Cerebellum (tissue), 4 donors: ENCODE measurements at places on chromosomes 2 and 18.

GRCh38 chr18:37689841-37690240 lies 124.2 kb upstream of the CELF4 start:
- no peak for DNase-seq

DNA sequence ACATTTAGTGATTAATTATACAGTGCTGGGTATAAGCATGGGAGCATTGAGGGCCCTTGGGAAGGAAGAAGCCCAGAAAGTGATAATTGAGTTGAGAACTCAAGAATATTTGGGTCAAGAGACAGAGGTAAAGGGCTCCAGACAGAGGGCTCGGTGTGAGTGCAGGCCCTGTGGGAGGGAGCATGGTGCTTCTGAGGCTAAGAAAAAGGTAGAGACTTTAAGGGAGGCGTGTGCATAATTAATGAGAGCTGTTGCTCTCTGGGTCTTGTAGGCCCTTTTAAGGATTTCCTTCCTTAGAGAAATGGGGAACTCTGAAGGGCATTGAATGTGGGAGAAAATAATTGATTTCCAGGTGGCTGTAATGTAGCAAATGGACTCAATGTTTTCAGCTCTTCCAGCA lies 735.0 kb upstream of the POU3F3 start:
- no peak for DNase-seq

- DNase-seq: peak; percentile 73
Measured at GRCh38 chr2:159615367-159616285, 722 bp downstream of the BAZ2B start.

- no peak for DNase-seq
Measured at GRCh38 chr18:76051396-76052226, 443.4 kb downstream of the ZNF516 start.

GRCh38 chr2:8000870-8001269 lies 681.0 kb upstream of the ID2 start:
- no peak for DNase-seq

GRCh38 chr2:19355014-19355405 lies 3.4 kb downstream of the OSR1 start:
- no peak for DNase-seq

GRCh38 chr2:196113061-196113974 lies 44.7 kb upstream of the DNAH7 start:
- DNase-seq: no peak

GRCh38 chr2:143856978-143857377 lies 662.9 kb downstream of the ZEB2 start:
- no peak for DNase-seq

- no peak for DNase-seq
Measured at GRCh38 chr2:24613154-24613814, 122.2 kb downstream of the NCOA1 start.

DNA sequence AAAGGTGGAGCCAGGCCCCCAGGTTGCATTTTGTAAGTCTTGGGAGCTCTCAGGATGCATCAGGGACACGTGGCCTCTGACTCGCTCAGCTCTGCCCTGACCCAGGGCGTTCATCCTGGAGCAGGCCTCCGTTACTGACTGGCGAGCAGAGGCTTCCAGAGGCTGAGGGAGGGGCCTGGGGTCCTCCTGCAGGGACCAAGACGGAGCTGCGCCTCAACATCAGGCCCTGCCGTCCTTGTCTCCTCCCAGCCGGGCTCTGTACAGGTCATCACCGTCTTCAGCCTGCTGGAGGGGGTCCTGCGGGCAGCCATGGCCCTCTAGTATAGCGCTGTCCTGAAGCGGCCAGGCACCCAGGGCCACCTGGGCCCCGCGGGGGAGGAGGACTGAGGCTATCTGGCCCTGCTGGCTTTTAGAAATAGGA lies 10.2 kb upstream of the ALPP start:
- no peak for DNase-seq

- DNase-seq: no peak
Measured at GRCh38 chr2:213129311-213129710, 22.1 kb downstream of the IKZF2 start.

GRCh38 chr2:85888684-85889626 lies at the start of gene ST3GAL5:
Gene ST3GAL5, minus strand, starts transcription at chr2:85888990. Its CDS starts 85 bp downstream, at chr2:85888905.
- peak; percentile 95 for DNase-seq

- peak; percentile 48 for DNase-seq
Measured at GRCh38 chr2:20381457-20381856, 30.8 kb upstream of the PUM2 start.

DNA sequence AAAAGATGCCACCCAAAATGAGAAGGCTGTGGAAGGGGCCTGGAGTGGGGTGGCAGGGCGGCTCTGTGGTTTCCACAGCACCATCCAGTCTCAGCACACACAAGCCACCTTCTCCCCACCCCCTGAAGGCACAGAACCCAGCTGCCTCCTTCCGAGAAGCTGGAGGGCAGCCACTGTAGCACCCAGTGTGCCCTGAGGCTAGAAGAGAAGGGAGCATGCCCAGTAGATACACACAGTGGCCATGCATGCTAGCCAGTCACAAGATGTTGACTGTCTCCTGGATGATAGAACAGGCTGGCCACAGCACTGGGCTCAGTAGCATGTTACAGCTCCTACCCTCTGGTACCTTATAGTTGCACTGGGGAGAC lies 148.9 kb upstream of the EPAS1 start:
- no peak for DNase-seq

GRCh38 chr18:36454245-36454644 lies 156.7 kb downstream of the FHOD3 start:
- DNase-seq: no peak

- DNase-seq: no peak
Measured at GRCh38 chr2:132668189-132668823, 1.7 kb downstream of the LYPD1 start.

GRCh38 chr2:19762142-19762541 lies 139.6 kb downstream of the TTC32 start:
- DNase-seq: no peak

DNA sequence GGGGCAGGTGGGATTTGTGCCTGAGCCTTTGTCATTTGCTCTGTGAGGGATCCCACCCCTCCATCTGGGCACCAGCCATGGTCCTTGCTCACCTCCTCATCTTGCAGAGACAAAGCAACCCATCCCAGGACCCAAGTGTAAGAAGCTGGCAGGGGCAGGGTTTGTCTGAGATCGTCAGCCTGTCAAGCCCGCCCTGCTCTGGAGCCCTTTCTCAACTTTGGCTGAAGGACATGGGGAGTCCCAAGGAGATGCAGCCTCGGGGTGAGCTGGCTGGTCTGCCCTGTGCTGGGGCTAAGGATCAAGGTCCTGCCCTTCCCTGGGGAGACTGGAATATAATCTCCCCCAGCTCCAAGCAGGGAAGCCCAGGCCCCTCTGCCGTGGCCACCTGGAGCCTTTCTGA lies 86.0 kb downstream of the CAPN13 start:
- no peak for DNase-seq

GRCh38 chr18:615092-615521 lies 18.3 kb downstream of the CLUL1 start:
- no peak for DNase-seq

DNA sequence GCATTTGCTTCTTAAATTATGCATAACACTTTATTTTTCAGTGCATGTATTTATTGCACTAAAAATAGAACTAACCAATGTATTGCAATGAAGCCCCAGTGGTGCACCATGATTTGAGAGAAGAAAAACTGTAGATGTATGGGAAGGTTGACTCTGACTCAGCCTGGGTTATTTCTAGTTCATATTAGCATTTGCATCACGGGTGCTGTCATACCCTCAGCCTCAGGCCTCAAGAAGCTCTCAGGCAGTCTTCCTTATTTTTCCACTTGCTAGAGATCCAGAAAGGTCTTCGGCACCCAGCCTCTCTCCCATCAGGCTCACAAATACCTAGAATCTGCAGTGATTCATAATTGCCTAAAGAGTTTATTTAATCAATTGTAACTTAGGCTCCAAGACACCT lies 148.0 kb downstream of the DNER start:
- no peak for DNase-seq

DNA sequence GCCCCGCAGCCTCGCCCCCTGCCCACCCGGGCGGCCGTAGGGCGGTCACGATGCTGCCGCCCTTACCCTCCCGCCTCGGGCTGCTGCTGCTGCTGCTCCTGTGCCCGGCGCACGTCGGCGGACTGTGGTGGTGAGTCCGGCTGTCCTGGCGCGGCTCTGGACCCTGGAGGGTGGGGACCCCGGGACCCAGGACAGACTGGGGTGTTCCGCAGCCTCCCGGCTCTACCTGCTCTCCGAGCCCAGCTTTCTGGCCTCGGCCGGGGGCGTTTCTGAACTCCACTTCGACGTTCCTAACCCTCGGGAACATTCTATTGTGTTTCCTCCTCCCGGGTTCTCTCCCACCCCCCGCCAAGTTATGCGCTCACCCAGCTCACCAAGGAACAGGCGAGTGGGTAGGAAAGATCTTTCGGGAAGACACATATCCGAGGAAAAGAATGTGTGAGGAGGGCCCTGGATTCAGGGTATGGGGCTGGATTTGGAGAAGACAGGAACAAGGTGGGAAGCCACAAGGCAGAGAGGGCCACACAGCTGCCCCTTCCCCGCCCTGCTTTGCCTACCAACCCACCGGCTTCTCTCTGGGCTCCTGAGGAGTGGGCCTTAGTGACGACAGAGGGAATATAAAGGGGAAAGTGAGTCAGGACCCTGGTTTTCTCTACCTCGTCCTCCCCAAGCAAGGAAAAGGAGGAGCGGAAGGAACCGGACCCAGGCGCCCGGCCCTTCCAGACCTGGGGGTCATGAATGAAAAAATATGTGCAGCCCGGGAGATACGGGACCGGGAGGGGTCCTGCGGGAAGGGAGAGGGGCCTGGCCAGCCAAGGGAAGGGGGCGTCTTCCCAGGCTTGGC lies 605 bp downstream of the WNT6 start:
- no peak for DNase-seq

GRCh38 chr2:1730015-1730927 lies 14.0 kb downstream of the PXDN start:
- DNase-seq: no peak

- DNase-seq: no peak
Measured at GRCh38 chr2:121969766-121970639, 214.6 kb downstream of the TSN start.

GRCh38 chr2:96391153-96391827 lies 55.7 kb downstream of the NCAPH start:
- no peak for DNase-seq

- no peak for DNase-seq
Measured at GRCh38 chr18:44625386-44625785, 55.3 kb upstream of the SETBP1 start.

- DNase-seq: no peak
Measured at GRCh38 chr18:58148954-58149471, 105.0 kb downstream of the NEDD4L start.

DNA sequence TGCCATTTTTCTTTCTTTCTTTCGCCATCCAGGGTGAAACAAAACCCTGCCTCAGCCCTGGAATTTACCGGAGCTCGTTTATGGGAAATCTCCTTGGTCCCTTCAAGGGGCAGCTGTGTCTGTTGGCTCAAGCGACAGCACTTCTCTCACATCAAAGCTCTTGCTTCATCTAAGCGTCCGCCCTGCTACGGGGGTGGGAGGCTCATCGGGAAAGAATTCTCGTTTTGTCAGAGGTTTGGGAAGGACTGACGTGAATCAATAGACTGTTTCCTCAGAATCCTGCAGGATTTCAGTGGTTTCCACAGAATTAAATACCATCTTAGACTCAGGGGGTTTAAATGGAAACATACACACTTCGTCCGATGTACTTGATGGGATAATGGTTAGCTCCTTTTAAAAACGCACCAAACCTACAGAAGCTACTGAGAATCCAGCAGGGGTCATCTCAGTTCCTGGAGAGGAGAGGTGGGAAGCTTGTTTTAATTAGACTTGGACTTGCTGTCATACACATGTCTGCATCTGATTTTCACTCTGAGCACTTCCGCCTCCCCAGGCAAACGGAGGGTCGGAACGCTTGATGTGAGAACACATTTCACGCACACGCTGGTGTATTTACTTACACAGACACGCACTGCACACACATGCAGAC lies 91.6 kb downstream of the ASB1 start:
- no peak for DNase-seq

- DNase-seq: no peak
Measured at GRCh38 chr2:105682401-105682800, 62.3 kb upstream of the NCK2 start.

- no peak for DNase-seq
Measured at GRCh38 chr2:39377226-39377939, 59.7 kb downstream of the MAP4K3 start.

GRCh38 chr2:25505622-25506021 lies 163.9 kb upstream of the DNMT3A start:
- DNase-seq: no peak

GRCh38 chr18:63963615-63964256 lies 6.1 kb upstream of the SERPINB8 start:
- peak; percentile 30 for DNase-seq

- no peak for DNase-seq
Measured at GRCh38 chr2:44736270-44736942, 205.1 kb upstream of the SIX3 start.

- DNase-seq: no peak
Measured at GRCh38 chr2:205703471-205704126, 21.3 kb downstream of the NRP2 start.

- DNase-seq: no peak
Measured at GRCh38 chr2:10304458-10305253, 2.0 kb downstream of the HPCAL1 start.

DNA sequence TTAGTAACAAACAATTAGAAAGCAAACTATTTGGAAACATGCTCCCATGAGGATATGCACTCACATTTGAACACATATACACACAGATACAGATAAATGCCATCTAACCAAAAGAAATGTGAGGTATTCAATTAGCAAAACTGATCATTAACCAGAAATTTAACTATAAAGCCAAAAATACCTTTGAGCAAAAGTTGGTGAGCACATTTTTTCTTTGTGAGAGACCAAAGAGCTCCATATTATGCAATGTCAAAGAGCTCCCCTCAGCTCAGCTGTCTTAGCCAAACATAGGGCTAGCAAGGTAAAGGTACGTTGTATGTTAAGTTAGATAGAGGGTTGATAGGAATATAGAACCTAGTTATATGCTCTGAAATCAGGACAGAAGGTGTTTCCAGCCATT lies 43.8 kb downstream of the CYBRD1 start:
- DNase-seq: no peak

DNA sequence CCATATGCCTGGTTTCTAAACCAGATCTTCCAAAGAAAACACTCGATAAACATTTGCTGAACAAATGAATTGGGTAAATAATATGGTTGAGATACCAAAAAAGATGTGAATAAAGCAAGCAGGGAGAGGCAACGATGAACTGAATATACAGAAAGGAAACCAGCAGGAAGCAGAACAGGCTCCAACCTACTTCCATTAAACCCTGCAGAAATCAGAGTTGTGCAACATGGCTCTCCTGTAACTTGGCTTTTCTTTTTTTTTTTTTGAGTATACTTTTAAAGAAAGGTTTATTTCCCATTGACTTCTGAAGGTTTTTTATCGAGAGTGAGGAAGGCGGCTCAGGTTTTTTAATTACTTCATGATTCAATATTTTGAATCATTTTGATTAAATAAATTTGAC lies 23.5 kb downstream of the ITSN2 start:
- DNase-seq: no peak

DNA sequence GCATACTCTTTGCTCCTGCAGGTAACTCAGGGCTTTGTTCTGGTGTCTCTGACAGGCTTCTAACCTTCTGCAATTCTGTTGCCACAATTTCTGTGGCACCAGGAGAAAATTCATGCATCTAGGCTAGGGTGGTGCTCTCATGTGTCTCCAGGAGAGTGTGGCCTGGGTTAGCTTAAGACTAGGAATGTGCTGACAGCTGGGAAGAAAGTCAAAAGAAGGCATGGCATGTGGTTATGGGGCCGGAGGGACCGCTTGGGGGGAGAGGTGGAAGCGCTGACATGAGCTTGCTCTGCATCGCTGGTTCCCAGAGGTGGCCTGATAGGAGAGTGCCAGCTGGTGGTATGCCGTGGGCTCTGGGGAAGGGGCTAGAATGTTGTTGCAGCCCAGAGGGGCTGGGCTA lies 173.3 kb upstream of the TNP1 start:
- no peak for DNase-seq

GRCh38 chr18:70221156-70221914 lies 15.8 kb upstream of the RTTN start:
- no peak for DNase-seq
